SHP77 treated with DMSO at 0.1 percent for 48 hours (cell line): ENCODE measurements at places on chromosomes 13 and 19.

DNA sequence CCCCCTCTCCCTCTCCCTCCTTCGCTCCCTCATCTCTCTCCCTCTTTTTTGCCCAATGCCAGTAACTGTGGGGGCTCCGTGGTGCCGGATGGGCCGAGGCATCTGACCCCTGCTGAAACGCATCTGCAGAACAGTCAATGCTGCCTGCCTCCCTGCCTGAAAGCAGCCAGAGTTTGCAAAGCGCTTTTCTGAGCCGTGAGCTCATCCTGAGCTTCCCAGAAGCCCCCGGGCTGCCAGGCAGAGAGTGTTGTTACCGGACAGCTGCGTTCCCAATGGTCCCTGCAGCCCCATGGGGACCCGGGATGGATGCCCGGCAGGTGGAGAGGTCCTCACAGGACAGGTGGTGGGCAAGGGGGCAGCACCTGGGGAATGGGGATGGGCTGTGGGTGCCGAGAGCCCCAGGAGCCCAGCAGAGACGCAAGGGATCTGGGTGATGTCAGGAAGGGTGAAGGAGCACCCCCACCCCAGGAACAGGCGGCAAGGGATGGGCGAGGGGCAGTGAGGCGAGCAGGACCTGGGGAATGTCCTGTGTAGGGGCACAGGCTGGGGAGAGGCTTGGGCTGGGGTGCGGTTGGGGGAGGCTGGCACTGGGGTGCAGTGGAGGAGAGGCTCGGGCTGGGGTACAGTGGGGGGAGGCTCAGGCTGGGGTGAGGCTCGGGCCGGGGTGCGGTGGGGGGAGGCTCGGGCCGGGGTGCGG is 33.0 kb downstream of the GPX4 start:
- no peak for DNase-seq

GRCh38 chr13:114311387-114311786 is 2.9 kb upstream of the CHAMP1 start:
- DNase-seq: no peak

DNA sequence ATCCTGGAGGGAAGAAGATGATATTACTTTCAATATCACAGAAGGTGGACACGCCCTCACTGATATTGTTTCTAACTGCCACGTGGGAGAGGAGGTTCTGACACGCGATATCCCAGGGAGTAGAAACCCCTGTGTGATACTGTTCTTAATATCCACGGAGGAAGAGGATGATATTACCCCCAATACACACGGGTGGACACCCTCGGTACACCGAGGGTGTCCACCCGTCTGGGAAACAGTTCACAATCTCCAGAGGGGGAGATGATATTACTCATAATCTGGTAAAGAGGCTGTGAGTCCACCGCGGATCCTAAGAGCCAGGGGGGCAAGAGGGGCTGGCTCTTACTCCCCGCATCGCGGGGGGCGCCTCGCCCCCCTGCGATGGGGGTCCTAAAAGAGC is 29.7 kb upstream of the RGCC start:
- DNase-seq: no peak

- DNase-seq: no peak
Measured at GRCh38 chr19:51166846-51167490, 24.9 kb downstream of the SIGLEC7 start.

GRCh38 chr19:42191855-42192254 is 25.6 kb downstream of the DEDD2 start:
- DNase-seq: peak; percentile 24

DNA sequence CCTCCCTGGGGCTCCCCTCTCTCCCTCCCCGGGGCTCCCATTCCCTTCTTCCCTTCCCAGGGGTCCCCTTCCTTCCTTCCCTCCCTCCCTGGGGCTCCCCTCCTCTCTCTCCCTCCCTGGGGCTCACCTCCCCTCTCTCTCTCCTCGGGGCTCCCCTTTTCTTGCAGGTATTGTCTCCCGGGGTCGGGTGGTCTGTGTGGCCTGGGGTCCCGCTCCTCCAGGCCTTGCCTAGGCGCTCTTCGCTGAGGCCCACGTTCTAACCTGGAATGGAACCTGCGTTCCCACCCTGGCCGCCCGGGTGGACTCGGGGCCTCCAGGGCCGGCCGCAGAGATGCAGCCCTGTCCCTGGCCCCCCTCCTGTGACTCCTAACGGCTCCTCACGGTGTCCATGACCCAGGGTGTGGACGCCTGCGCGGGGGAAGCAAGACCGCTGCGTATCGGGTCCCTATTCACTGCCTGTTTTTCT is 940 bp upstream of the DCUN1D2 start:
- DNase-seq: no peak

GRCh38 chr13:31896427-31896826 is 135.1 kb upstream of the FRY start:
- no peak for DNase-seq

DNA sequence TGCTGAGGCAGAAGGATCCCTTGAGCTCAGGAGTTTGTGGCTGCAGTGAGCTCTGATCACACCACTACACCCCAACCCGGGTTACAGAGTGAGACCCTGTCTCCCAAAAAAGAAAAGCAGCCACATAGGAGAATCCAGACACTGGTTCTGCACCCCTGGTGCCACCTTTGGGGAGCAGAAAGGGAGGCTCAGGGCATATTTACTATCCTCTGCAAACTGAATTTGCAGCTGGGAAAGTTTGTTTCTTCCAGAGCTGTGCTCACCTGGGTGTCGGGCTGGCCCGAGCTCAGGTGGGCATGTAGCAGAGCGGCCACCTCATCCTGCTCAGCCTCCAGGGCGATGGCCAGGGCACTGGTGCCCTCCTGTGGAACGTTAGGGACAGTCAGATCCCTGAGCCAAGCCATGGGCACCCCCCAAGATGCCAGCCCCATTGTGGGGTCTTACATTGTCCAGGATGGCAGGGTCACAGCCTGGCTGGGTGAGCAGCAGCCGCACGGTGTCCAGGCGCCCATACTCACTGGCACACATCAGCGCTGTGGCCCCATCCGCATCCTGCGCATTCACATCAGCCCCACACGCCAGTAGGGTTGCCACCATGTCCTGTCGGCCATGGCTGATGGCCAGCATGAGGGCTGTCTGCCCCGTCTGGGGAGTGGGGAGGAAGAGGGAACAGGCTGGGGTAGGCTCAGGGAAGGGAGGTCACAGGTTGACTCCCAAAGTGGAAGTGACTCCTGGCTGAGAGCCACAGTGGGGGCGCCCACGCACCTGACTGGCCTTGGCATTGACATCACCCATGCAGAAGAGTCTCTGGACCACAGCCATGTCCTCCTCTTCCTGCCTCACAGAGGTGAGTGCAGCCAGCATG is 3.1 kb downstream of the RPS28 start:
- no peak for DNase-seq
